ENCODE measurements at places on chromosomes 2 and 18.

DNA sequence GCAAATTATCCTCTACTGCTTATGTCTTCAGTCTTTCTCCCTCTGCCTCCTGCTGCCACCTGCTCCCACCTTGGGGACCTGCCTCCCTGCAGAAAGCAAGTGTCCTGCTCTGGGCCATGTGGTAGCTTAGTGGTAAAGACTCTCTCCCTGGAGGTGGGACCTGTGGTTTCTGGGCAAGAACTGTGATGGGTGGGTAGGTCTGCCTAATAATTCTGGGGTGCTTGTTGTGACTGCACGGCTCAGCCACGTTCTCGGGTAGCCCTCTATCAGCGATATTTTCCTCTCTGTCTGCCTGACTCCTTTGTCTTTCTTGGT, 16.4 kb upstream of the CD28 start:
- DNase-seq, result no peak

GRCh38 chr2:128808462-128809258, 490.0 kb upstream of the HS6ST1 start:
- peak; percentile 35 for DNase-seq

DNA sequence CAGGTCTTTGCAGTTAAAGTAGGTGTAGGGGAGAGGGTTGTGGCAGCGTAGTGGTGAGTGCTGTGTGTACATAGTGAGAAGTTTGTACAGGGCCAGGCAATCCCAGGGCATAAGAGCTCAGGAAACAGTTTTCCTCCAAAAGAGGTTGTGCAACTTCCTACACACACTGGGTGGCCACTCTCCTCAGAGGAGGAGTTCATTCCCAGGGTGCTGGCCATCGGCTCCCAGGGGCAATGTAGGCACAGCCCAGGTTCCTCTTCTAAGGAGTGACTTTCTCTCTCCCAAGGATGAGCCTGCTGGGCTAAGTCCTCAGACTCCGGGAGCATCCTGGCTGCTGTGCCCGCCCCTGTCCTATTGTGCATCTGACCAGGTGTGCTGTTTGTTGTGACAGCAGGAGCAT, 3.0 kb downstream of the ACOXL start:
- no peak for DNase-seq

GRCh38 chr2:109447776-109448175, 166.0 kb downstream of the SEPTIN10 start:
- DNase-seq, result no peak

DNA sequence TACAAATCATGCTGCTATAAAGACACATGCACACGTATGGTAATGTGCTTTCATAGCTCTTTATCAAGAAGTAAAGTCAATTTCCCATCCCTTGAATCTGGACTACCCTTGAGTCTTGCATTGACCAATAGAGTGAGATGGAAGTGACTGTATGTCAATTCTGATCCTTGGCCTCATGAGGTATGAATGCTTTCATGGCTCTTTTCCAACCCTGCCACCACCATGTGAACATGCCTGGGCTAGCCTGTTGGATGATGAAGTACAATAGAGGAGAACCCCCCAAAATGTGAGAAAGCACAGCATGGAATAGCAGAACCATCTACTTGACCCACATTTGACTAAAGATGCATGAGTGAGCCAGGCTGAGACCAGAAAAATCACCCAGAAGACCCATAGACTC, 237.0 kb downstream of the NYAP2 start:
- peak; percentile 1 for DNase-seq

DNA sequence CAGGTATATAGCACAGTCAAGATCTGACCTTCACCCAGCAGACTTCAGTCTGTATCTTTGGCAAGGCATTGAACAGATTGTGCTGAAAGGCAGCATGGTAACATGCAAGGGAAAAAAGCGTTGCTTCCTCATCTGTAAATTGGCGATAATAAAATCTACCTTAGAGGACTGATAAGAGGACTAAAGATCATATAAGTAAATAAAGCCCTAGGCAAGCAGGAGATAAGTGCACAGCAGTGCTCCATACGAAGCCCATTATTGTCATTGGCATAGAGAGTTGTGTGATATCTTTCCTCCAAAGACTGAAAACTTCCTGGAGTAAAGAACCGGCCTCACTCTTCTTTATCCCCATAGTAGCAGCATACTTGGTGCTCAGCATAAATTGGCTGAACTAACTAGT, 162.6 kb downstream of the ANKRD44 start:
- no peak for DNase-seq

DNA sequence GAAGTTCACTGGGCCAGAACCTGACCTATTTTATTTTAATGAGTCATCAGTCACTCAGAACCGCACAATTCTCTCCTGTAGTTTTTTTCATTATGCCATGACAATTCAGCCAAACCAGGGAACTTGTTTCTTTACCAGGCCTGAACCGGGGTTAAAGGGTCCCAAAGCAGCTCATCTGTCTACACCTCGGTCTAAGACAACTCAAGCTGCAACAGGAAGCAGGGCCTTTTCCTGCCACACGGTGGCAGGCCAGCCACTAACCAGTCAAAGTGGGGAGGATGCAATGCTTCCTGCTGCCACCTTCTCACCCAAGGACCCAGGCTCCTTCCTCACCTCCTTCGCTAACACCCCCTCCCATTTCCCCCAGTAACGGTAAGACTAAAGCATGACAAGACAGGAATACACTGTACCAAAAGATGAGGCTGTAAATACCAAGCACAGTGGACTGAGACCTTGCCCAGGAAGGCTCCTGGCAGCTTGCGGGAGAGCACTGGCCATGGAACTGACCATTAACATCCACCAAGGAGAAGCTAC, 56.7 kb upstream of the ACKR3 start:
- DNase-seq, result peak; percentile 59

DNA sequence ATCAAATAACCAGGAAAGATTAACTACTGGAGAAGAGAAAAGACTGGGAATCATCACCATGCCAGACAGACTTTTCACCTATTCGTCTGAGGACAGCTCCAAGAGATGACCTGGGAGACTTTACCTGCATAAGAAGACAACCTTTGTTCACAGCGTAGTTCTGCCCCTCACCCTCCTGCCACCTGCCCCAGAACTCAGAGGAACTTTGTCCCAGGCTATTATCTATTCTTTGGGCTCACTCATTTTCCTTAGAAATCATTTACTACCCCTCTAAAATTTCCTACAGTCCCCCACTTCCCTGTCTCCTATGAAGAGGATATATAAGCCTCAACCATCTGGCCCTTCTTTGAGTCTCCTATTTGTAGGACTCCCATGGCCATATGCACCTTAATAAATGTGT, 19.3 kb upstream of the COPS8 start:
- DNase-seq, result no peak

All from fibroblast of skin of right biceps (primary cell).